ENCODE measurements at places on chromosomes 4 and X.

DNA sequence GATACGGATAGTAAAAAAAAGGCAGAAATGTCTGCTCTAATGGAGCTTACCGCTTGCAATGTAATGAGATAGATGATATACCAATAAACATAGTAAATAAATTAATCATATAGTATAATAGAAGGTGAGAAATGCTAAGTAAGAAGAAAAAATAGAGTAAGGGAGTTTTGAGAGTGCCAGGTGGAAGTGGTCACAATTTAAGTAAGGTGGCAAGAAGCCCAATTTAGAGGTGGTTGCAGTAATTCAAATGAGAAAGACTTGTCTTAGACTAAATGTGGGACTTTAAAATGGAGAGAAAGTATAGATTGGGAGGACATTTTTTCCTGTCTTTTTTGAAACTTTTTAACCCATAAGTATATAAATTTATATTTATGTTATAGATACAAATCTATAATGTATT, 26.0 kb downstream of the TBC1D19 start:
- DNase-seq = no peak

DNA sequence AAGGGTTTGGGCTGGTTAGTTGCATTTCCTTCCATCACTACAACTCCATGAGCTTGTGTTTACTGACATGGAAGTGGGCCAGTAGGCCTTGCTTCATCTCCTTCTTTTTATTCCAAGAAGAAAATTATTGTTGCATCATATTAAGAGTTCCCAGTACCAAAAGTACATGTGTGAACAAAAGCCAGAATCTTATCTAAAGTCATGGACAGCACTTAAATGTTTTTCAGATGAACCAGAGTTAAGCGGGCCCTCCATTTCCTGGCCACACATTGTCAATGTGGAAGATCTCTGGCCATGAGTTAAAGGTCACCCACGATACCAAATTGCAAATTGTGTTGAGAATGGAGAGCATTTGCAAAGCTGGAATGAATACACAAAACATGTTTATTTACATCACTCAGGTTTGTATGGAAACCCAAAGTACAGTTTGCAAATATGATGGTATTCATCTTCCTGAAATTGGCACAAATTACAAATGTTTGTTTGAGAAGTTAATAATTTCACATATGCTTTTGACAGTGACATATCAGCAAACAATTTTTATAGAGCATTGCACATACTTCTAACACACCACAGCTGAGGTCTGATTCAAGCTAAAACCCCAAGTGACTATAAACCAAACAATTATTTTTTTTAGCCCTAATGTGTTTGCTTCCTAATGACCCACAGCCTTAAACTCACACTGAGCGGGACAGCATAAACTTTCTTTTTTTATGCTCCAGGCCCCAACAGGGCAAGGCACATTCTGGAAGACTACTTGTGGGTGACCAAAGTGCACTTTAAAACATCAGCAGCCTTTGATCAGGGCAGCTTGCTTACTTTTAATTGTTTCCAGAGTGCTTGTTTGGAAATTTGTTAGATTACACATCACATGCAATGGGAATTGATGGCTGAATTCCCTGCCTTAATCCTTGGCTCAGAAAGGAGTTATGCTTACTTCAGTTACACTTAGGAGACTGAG, 502.9 kb upstream of the SLIT2 start:
- DNase-seq = no peak

DNA sequence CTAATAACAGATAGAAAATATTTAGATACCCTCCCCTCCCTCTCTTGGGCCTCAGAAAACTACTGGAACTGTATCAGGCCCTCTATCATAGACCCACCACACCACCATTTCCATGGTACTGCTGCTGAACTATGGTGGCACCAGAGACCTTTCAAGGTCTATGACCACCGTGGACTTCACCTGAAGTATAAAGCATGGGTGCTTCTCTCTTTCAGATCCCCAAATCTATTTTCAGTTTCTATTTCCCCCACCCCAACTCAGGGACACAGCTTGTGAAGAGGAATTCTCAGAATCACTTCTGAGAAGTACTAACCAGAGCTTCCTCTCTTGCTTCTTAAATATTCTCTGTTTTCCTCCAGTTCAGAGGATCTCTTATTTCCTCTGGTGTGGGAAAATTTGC, 840.8 kb upstream of the HTR2C start:
- no peak for DNase-seq

GRCh38 chr4:113824396-113824795, 62.9 kb upstream of the CAMK2D start:
- DNase-seq = no peak

DNA sequence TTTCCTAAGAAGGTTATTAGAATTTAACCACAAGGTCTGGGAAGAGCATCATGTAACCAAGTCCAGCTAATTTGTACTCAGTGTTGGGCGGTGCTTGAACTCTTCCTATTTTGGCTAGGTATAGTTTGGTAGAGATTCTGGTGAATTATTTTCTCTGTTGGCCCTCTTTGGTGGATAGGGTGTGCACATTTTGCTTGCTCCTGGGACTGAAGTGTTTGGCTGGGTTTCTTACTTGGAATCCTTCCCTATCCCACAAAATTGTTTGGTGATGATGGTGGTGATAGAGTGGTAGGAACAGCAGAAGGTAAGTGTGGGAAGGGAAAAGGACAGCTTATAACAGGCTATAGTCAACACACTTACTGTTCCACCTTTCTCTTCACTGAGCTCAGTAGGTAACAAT, 194.8 kb upstream of the GPC4 start:
- no peak for DNase-seq

DNA sequence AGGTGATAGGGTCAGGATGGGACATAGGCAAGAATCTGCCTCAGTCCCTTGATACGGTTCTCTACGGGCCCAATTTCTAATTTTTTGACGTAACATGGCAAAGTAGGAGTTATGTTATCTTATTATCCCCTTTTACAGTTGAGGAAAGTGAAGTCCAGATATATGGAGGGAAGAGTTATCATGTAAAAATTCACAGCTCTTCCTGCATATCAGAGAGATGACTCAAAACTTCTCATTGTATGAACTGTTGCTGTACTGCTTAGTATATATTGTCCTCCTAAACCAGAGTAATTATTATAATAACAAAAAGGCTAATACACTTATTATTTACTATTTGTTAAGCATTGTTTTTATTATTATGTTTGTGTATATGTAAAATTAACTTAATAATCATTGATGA, 260.5 kb upstream of the IGFBP7 start:
- no peak for DNase-seq

DNA sequence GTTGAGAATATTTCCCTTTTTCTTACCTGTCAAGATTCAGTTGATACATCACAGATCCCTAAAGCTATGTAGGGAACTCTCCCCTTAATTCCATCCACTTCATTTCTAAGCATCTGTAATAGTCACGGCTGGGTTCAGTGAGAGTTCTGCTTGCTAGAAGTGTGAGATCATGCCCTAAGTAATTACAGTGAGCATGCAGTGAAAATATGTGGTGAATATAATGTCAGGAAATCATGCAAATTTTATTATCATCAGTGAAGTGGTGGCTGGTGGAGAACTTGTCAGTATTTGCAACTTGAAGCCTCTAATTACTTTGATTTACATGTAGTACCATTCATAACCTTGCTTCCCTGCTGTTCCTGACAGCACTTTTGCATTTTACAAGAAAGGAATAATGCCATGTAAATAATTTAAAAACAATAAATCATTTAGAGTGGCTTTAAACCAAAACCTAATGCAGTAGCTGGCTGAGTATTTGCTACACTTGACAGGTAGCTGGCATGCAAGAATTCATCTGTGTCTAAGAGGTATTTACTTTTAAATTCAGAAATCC, 28.3 kb upstream of the CFAP299 start:
- DNase-seq = no peak

- DNase-seq = no peak
Observed at GRCh38 chrX:141669689-141670088, 28.9 kb downstream of the SPANXD start.

- no peak for DNase-seq
Observed at GRCh38 chr4:123937581-123937980, 541.0 kb downstream of the SPRY1 start.

DNA sequence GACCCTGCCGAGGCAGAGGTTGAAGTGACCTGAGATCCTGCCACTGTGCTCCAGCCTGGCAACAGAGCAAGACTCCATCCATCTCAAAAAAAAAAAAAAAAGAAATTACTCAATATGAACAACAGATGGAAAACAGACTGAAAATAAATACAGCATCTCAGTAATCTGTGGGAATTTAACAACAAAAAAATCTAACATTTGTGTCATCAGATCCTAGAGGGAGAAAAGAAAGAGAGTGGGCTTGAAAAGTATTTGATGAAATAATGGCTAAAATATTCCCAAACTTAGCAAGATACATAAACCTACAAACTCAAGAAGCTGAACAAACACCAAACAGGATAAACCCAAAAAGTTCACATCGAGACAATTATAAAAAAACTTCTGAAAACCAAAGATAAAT, 84.7 kb downstream of the CENPC start:
- no peak for DNase-seq

GRCh38 chrX:110060317-110060716, 57.4 kb downstream of the TMEM164 start:
- DNase-seq = no peak

- DNase-seq = no peak
Observed at GRCh38 chrX:46755671-46756070, 3.2 kb downstream of the SLC9A7 start.

DNA sequence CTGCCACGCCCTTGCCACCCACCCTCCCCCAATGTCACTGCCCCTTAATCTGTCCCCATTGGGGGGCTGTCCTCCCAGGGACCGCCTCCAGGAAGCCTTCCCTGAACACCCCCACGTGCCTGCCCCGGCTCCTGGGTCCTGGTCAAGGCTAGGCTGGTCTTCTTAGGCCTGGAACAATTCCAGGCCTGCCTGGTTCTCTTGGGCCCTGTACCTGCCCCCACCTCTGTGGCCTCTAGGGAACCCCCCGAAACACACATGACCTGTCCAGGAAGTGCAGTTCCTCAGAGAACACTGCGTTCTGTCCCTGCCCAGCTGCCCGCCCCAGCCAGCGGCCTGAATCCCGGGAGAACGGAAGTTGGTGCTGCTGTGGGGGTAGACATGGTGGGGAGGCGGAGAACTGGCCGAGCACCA, 5.1 kb downstream of the MXD4 start:
- DNase-seq = no peak

DNA sequence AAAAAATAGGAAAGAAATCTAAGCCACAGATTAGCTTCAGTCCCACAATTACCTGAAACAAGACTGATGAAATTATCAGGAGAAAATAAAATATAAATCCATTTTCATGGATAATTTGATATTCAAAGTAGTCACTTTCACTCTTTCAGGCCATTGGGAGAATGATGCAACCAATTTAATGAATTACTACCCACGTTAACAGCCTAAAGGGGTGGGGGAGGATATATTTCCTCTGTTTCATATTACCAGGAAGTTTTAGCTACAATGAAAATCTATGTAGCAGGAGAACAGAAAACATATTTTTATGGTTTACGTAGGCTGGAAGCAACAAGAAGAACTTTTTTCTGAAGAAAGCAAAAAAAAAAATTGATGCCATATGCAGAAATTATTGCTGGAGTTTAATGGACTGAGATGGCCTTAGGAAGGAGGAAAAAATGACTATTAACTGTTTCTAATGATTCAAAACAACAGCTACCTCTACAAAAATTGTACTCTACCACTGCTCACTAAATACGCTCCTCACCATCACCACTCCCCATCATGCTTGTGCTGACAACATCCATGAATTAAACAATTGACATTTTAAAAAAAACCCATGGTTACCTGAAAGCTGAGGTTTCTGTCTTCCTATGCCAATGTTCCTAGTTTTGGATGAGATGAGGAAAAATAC, 100.9 kb downstream of the CXXC4 start:
- no peak for DNase-seq

DNA sequence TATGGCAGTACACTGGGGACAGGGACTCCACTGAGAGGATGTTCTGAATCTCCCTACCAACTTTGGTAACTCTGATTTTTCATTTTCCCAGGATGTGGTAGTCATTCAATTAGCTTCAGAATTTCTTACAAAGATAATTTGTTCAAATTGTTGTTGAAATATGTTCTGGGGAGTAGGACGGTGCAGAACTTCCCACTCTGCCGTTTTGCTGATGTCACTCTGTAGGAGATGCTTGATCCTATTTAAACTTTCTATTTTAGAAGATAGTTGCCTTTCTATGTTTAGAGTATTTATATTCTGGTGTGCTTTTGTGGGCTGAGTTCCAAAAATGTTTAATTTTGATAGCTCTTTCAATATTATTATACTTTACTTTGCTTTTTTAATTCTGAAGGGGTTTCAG, 55.2 kb downstream of the ADAM29 start:
- DNase-seq = no peak

DNA sequence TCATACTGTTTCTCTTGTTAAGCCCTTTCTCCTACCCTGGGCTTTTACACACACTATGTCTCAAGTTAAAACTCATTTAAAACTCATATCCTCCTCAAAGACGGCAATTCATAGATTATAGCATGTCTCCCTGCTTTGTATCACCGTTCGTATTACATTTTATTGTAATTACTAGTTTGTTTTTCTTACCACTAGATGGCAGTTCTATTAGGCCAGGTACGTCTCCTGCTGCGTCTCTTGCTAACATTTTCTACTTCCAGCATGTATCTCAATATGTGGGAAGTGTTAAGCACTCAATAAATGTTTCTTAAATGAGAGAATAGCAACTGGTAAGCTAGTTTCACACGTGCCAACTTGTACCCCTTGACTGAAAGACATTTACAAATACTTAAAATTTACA, 450.3 kb upstream of the PCDH7 start:
- DNase-seq = no peak

DNA sequence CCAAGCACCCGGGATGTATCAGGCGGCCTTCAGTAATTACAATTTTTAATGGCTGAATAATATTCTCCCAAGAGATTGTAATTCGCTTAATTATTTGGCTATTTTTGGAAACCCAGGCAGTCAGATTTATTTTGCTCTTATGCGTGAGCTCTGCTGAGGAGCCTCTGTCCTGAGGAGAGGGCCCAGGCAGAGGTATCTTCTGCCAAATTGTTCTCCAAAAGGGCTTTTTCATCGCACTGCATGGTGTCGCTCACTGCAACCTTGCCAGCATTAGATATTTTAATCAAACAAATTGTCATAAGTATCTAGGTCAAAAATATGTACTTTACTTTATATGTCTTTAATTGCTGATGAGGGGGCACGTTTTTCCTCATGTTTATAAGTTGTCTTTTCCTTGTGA, 5.8 kb downstream of the ATP2B3 start:
- DNase-seq = no peak

- no peak for DNase-seq
Observed at GRCh38 chrX:1480082-1480785, 27.5 kb upstream of the ASMTL start.

GRCh38 chr4:3423952-3424351, 17.8 kb upstream of the HGFAC start:
- DNase-seq = no peak

GRCh38 chrX:139766545-139766983, 58.6 kb upstream of the MCF2 start:
- peak; percentile 23 for DNase-seq

DNA sequence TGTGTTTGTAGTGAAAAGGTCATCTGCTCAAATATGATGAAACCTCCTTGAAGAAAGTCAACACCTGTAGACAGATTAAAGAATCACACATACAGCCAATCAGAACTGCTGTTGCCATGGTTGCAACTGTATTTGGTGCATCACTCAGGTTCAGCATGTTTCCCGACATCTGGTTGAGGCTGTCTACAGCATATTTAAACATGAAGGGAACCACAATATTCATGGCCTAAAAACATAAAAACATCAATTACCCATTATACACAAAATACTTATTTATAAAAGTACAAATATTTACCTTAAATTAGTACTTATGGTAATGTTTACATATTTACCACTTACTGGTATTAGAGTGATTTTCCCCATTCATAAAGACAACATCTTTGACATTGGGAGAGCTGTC, 79.7 kb downstream of the ABCB7 start:
- DNase-seq = no peak

GRCh38 chr4:6606465-6607235, 31.7 kb downstream of the MAN2B2 start:
- no peak for DNase-seq

All from hematopoietic multipotent progenitor cell (in vitro differentiated cells).